ENCODE measurements at places on chromosomes 7 and 10. TPM values are rescaled to one million over a fixed set of nuclear protein-coding genes. Genes with fewer than 3 reads are reported as not detected.

DNA sequence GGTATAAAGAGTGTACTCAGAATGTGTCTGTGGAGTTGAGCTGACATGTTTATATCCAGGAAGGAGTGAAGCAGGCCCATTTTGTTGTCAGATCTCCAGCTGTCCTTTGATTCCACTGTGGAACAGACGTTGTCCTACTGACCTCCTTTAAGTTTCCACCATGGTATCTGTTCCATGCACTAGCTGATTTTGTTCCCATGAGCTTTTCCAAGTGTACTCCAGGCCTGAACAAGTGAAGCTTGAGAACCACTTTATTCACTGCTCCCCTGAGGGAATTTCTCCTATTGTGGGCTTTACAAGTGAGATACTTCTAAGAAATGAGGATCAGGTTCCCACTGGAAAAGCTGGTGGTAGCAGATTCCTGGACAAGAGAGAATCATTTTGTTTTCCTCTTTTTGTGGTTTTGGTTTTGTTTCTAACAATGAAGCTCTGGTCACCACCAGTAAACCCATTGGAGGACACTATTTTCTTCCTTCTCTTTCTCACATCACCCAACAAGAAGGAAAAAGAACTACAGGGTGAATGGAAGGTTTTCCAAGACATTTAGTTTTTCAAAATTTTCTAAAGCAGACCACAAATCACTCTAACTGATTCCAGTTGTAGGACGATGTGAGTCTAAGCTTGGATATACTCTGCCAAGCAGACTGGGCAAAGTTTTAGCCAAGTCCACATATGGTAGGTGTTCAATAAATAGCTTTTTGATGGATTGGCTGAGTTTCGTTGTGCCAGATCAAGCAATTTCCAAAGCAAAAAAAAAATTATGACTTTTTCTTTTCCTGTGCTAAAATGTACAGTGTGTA lies 144.2 kb downstream of the JCAD start:
- DNase-seq, result no peak

The EN2 gene
- not detected for total RNA-seq

The ZNF92 gene
- 11.0 TPM for total RNA-seq

GRCh38 chr7:20172736-20173334 lies 44.3 kb downstream of the MACC1 start:
- peak; percentile 16 for DNase-seq

Measured in glomerular endothelial cell (primary cell).